NCI-H2171 (cell line): ENCODE measurements at places on chromosomes 16 and 17.

DNA sequence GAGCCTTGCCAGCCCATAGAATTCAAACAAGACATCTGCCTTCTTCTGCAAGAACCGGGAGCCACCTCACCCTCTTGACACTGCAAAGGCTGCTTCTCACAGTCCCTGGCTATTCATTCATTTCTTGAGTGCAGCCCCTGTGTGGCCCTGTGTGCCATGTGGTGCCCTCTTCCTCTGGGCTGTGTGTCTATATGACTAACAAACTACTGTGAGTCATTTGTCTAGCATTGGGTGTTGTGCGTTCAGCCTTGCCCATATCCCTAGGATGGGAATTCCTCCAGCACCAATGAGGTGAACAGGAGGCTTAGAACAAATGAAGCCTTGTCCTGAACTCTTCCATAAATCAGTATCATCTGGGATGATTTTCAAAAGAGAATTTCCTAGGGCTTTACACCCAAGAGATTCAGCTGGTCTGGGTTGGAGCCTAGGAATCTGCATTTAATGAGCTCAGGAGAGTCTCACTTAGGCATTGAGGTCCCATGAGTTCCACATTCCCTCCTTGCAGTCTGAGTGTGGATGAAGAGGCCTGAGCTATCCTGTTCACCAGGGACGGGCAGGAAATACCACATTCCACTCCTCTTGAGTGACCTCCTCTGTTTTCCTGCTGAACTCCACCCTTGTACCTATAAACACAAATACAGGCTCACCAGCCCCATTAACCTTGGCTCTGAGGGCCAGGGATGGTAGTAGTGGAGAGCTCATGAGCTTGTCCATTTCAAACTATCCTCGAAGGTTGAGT is 308.7 kb upstream of the N4BP1 start:
- DNase-seq, result no peak

DNA sequence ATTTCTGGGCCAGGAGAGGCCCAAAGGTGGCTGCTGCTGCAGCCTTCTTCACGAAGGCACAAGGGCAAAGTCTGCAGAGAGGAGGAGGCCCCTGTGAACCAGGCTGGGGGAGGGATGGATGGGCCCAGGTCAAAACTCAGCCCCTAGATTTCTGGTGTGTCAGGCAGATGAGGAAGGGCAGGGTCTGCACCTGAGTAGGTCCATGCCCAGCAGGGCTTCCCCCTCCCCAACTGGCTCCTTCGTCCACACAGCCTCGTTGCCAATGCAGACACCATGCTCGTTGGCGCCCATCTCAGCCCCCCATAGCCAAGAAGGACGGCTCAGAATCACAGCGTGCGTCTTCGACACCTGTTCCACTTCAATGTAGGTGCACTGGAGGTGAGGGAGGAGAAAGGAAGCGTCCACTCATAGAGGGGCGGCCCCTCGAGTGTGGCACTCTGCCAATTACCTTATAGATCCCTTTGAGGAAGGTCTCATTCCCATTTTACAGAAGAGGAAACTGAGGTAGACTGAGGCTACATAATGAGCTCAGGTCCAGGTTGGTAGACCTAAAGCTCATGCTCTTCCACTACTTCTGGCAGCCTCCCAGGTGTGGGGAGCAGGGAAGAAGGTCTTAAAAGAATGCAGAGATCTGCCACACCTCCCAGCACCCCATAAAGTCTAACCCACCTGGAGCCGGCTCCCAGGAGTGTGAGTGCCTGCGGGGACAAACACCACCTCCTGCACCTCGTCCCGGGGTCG is 902 bp downstream of the SCRN2 start:
- DNase-seq, result no peak

DNA sequence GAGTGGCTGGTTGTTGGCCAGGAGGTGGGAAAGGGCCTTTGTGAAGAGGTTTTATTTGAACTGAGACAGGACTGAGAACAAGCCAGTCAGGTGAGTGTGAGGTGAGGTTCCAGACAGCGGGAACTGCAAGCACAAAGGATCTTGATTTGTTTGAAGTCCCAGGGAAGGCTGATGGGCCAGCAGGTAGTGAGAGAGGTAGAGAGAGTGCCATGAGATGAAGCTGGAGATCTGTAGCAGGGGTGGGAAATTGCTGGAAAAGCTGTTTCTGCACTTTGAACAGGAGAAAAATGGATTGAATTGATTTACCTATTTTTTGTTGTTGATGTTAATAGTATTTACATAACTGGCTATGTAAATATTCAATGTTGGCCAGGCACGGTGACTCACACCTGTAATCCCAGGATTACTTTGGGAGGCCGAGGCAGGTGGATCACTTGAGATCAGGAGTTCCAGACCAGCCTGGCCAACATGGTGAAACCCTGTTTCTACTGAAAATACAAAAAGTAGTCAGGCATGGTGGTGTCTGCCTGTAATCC is 7.7 kb upstream of the DCTPP1 start:
- no peak for DNase-seq

DNA sequence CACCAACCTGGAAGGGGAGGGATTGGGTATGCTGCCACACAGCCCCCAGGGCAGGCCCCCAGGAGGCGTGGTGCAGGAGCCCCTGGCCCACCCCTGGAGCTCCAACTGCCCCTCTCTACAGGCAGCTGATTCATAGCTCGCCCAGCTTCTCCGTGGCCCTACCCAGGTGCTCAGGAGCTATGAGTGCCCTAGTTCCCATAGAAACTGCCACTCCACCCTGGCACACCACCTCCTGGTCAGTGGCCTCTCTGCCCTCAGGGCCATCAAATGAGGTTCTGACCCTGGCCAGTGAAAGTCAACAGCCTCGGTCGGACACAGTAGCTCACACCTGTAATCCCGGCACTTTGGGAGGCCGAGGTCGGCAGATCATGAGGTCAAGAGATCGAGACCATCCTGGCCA is 18.0 kb downstream of the CNGB1 start:
- DNase-seq, result no peak

GRCh38 chr17:73901661-73902415 is 257.6 kb upstream of the SDK2 start:
- no peak for DNase-seq

DNA sequence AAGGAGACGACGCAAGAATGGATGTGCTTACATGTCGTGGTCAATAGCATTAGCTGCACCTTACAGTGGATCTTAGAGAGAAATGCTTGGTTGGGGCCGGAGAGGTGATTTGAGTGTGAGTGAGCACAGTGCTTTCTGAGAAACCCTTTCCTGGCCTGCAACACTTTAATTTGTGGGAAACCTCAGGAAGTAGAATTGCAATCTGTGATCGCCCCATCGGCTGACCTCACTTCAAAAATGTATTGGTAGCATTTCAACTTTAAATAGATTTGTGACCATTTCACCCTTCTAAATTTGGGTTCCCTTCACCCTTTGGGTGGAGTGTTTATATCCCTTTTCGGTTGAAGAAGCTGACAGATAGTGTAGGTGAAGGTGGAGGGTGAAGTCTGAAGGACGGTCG is 13.2 kb downstream of the PRKCB start:
- no peak for DNase-seq
